Bone marrow (tissue), 2 donors: ENCODE measurements at places on chromosomes 3 and 15.

GRCh38 chr3:139388821-139389551 is 461 bp downstream of the COPB2 start:
- no peak for DNase-seq

DNA sequence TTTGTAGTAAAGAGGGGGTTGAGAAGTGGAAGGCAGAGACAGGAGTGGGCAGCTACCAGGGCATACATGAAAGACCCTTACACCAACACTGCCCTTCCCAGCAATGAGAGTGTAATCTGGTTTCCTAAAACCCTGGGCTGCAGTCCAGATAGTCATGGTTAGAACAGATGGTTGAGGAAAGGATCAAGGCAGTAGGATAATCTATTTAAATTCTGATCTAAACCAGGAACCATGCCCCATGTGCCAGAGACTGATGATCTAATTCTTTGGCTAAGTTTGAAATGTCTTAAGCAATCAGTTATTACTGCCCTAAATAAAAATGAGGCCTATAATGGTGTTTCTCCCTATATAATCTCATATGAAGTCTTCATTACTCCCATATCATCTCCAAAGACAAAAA is 59.6 kb downstream of the PRTG start:
- DNase-seq: no peak

- no peak for DNase-seq
Observed at GRCh38 chr3:111589303-111590142, 5.6 kb downstream of the ZBED2 start.

- DNase-seq: no peak
Observed at GRCh38 chr3:58801541-58801940, 135.0 kb upstream of the FAM3D start.

- DNase-seq: no peak
Observed at GRCh38 chr3:27511724-27512422, 27.7 kb upstream of the SLC4A7 start.

DNA sequence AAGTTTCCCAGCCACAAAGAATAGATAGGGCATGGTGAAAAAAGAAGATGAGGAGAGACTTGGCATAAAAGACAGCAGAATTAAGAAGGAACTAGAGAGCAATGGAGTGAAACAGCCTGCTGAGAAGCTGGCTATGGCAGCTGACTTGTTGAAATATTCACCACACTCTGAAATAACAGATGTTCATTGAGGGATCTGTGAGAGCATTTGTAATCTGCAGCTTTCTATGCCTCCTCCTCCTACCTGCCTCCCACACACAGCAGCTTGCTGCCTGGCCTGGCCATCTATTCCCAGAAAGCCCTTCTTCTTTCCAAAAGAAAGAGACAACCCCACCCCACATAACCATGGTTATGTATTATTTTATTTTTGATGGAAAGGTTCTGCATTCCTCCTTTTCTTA is 303.9 kb downstream of the GAP43 start:
- DNase-seq: no peak

DNA sequence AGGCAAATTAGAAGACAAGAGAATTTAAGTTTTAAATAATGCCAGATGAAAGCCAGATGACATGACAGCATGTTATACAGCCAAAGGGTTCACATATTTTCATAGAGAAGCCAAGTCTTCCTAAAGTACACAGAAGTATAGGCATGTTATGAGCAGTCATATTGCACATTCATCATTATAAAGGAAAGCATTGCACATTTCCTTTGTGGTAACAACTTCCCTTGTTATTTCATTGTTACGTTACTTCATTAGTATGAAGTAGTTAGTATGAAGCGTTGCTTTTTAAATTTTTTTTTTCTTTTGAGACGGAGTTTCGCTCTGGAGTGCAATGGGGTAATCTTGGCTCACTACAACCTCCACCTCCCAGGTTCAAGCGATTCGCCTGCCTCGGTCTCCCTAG is 4.6 kb upstream of the ABCC5 start:
- DNase-seq: peak; percentile 72

GRCh38 chr3:120157681-120158080 is 63.4 kb upstream of the GSK3B start:
- no peak for DNase-seq

GRCh38 chr15:33215941-33216872 is 21.7 kb upstream of the FMN1 start:
- DNase-seq: no peak

DNA sequence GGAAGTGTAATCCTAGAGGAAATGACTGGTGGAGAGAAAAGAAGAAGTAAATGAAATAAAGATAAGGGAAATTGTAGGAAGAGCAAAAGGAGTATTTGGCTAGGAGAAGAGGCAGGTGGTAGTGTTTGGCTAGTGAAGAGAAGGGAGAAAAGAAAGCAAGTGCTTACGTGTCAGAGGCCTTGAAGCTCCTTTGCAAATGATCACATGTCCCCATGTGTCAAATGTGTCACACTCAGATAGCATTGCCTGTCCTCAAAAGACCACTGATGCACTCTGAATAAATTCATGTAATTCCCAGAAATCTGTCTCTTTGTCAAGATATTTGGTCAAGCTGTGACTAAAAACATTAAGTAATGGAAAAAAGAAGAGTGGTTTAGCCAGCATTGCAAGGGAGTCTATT is 639.3 kb downstream of the TUSC7 start:
- DNase-seq: no peak

DNA sequence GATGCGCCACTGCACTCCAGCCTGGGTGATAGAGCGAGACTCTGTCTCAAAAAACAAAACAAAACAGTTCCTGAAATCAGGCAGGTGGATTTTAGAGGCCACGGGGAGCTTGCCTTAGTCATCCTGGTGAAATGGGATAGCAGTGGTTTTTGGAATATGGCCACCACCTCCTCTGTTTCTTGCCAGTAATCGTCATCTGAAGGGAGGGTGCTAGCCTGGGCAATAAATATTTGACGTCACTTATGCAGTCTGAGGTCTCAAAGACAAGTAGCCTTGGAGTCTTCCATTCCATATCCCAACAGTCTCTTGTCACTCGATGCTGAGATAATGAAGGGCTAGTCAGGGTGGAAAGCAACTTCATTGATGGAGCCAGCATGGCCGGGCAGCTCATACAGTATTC is 55.2 kb downstream of the KCNAB1 start:
- no peak for DNase-seq

GRCh38 chr15:61729646-61730045 is 330.6 kb downstream of the VPS13C start:
- DNase-seq: no peak

- no peak for DNase-seq
Observed at GRCh38 chr15:68213991-68214837, 9.1 kb upstream of the CALML4 start.

- DNase-seq: no peak
Observed at GRCh38 chr3:24832891-24833290, 338.2 kb upstream of the THRB start.

DNA sequence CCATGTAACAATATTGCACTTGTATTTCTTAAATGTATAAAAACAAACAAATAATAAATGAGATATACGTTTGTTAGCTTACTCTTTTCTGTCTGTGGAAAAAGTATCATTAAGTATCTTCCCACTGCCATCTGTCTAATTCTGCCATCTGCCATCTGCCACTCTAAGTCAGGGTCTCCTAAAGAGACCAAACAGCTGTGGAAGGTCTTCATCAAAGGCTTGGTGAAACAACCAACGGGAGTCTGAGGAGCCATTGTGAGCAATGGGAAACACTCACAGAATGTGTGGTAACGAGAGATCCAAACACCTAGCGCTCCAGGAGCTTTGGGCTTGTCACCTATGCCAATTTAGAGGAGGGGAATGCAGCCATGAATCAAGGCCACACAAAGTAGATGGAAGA is 28.7 kb upstream of the PFN2 start:
- no peak for DNase-seq

- DNase-seq: no peak
Observed at GRCh38 chr3:89644716-89645115, 537.3 kb downstream of the EPHA3 start.

GRCh38 chr3:140536926-140537726 is 140.7 kb upstream of the TRIM42 start:
- DNase-seq: no peak

GRCh38 chr15:88648357-88649214 is 9.8 kb downstream of the ISG20 start:
- DNase-seq: no peak

DNA sequence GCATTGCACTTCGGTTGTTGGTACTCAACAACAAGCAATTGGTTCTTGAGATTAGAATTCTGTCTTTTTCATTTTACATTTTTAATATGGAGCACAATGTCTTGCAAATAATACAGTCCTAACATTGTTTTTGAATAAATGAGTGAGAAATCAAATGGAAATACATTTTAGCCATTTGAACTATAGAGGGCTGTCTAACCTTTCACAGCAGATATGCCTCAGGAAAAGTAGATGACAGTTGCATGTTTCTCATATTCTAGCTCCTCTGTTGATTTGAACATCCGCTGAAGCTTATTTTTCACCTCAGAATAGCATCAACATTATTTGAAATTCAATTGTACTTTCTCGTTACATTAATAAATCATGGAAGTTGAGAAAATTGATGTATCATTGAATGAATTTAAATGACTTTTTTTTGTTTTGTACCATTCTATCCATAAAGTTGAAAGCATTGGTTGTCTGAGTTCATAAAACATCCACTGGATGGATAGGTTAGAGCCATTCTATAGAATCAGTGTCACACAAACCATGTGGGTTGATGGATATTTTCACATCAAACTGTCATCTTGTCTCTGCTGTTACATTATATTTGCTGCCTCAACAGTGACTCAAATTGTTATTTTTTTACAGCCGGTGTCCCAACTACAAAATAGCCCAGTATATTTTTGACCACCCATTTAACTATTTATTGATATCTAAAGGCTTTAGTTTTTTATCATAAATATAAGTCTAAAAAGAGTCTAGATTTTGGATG is 928.3 kb downstream of the NSUN3 start:
- no peak for DNase-seq

GRCh38 chr15:93072011-93072410 is 17.0 kb downstream of the RGMA start:
- no peak for DNase-seq

- no peak for DNase-seq
Observed at GRCh38 chr3:113261063-113261625, 49.8 kb downstream of the BOC start.

- DNase-seq: peak; percentile 63
Observed at GRCh38 chr3:125069452-125069851, 13.7 kb upstream of the HEG1 start.

DNA sequence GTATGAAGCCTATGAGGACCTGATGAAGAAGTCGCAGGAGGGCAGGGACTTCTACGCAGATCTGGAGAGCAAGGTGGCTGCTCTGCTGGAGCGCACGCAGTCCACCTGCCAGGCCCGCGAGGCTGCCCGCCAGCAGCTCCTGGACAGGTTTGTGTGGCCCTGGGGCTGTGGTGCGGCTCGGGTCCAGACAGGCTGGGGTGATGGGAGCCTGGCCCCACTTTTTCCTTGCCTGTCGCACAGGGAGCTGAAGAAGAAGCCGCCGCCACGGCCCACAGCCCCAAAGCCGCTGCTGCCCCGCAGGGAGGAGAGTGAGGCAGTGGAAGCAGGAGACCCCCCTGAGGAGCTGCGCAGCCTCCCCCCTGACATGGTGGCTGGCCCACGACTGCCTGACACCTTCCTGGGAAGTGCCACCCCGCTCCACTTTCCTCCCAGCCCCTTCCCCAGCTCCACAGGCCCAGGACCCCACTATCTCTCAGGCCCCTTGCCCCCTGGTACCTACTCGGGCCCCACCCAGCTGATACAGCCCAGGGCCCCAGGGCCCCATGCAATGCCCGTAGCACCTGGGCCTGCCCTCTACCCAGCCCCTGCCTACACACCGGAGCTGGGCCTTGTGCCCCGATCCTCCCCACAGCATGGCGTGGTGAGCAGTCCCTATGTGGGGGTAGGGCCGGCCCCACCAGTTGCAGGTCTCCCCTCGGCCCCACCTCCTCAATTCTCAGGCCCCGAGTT is 29.0 kb downstream of the PTPN23 start:
- no peak for DNase-seq

DNA sequence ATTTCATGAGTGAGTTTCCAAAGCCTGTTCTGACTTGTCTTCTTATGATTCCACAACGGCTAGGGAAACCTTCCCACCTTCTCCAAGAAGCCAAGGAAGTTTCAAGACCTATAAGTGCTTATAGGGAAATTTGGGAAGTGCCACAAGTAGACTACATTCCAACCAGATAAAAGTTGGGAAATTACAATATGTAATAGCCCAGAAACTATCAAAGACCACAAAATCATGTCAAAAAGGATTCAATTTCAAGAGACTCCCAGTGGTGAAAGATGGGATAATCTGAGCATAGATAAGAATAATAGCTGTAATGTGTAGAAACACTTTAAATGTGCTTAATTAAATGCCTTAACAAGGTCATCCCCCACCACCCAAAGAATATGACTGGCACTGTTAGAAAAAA is 169.2 kb upstream of the SLC2A2 start:
- DNase-seq: no peak

DNA sequence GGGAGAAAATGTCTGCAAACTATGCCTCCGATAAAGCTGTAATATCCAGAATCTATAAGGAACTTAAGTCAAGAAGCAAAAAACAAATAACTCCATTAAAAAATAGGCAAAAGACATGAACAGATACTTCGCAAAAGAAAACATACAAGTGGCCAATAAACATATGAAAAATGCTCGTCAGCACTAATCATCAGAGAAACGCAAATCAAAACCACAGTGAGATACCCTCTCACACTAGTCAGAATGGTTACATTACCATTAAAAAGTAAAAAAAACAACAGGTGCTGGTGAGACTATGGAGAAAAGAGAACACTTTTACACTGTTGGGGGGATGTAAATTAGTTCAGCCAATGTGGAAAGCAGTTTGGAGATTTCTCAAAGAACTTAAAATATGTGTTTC is 498.5 kb upstream of the GRM7 start:
- DNase-seq: no peak

DNA sequence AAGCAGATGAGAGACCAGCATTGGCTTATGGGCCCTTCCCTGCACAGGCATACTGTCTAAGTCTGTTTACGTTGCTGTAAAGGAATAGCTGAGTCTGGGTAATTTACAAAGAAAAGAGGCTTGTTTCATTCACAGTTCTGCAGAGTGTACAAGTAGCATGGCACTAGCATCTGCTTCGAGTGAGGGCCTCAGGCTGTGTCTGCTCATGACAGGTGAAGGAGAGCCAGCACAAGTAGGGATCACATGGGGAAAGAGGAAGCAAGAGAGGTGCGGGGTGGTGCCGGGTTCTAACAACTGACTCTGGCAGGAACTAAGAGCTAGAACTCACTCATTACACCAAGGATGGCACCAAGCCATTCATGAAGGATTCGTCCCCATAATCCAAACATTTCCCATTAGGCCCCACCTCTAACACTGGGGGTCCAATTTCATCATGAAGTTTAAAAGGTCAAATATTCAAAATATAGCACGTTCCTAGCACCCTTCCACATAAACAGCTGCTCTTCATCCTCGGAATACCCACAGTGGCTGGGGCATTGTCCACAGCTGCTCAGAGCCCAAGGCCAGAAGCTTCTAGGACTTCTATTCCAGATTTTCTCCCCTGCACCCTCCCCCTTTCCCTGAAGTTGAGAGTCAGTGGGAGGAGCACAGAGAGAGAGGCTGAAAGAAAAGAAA is 5.6 kb downstream of the RTP3 start:
- no peak for DNase-seq

- no peak for DNase-seq
Observed at GRCh38 chr3:102053375-102053989, 204.2 kb downstream of the NFKBIZ start.
